Stimulated activated CD8-positive, alpha-beta memory T cell treated with anti-CD3 and anti-CD28 coated beads, Interleukin-7, amount 100 ng/mL, for 1 hour (primary cell): ENCODE measurements at places on chromosomes 1 and 21.

GRCh38 chr1:113090051-113090450, 17.1 kb downstream of the LRIG2 start:
- DNase-seq, result no peak

- DNase-seq, result peak; percentile 46
These were observed at the start of gene TSEN15 for GRCh38 chr1:184051485-184052193. TSS of gene TSEN15 (plus strand) at chr1:184051730. CDS start at chr1:184051756, 26 bp downstream.

DNA sequence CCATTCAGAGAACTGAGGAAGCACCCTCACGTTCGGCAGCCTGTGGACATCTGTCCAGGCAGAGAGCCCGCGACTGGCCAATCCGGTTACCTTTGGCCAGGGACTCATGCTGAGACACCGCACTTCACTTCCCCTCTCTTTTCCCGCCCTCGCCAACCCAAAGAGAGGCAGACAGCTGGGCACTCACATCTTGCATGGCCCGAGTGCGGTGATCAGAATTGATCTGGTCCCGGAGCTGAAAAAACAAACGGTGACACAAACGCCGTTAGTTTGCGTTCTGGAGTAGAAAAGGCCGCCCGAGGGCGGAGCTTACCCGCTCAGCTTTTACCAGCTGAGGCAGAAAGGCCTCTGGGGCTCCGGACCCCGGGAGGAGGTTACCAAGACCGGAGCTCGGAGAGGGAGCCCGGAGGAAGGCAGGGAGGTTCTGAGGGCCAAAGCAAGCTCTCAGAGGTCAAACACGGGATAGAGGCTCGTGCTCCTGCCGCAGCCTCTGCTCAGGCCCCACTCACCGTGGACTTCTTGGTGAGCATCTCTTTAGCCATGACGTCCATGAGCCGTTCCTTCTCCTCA, 376 bp downstream of the SF3A3 start:
- no peak for DNase-seq

- no peak for DNase-seq
These were observed 1064.9 kb downstream of the NCAM2 start for GRCh38 chr21:22063140-22063539.

- no peak for DNase-seq
These were observed 62.9 kb upstream of the HP1BP3 start for GRCh38 chr1:20850021-20850420.

- DNase-seq, result no peak
These were observed 40.2 kb upstream of the ZNF124 start for GRCh38 chr1:247212012-247212411.

GRCh38 chr1:217929213-217929885, 298.2 kb downstream of the SPATA17 start:
- no peak for DNase-seq

GRCh38 chr1:89918127-89918793, 76.7 kb upstream of the ZNF326 start:
- no peak for DNase-seq

- DNase-seq, result no peak
These were observed 144.8 kb upstream of the SLC35F3 start for GRCh38 chr1:233759665-233760064.

- DNase-seq, result no peak
These were observed 31.3 kb downstream of the INKA2 start for GRCh38 chr1:111707906-111708305.

GRCh38 chr1:4355839-4356238, 298.6 kb upstream of the AJAP1 start:
- no peak for DNase-seq

DNA sequence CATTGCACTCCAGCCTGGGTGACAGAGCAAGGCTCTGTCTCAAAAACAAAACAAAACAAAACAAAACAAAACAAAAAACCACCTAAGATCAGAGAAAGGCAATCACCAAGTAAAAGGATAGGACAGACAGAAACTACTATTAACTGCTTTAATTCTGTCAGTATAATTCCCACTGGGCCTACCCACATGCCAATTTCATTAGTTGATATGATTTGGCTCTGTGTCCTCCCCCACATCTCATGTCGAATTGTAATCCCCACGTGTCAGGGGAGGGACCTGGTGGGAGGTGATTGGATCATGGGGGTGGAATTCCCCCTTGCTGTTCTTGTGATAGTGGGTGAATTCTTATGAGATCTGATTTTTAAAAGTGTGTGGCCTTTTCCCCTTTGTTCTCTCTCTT, 27.2 kb upstream of the CAPZB start:
- no peak for DNase-seq

DNA sequence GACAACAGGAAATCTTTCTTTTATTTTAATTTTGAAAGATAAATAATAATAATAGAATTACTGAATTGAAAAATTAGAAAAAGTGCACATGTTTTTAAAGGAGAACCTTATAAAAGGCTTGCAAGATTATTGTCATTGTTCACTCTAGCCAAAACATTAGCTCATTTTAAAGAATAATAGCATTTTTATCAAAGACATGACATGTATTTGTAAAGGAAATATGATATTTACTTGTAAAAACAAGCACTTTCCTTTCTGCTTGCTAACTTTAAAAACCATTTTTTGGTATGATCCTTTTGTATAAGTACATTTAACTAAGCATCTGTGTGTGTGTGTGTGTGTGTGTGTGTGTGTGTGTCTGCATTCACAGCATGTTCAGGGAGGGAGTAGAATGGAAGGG, 156.3 kb upstream of the C1orf87 start:
- no peak for DNase-seq

- no peak for DNase-seq
These were observed 787 bp downstream of the PTGFR start for GRCh38 chr1:78491451-78492071.

DNA sequence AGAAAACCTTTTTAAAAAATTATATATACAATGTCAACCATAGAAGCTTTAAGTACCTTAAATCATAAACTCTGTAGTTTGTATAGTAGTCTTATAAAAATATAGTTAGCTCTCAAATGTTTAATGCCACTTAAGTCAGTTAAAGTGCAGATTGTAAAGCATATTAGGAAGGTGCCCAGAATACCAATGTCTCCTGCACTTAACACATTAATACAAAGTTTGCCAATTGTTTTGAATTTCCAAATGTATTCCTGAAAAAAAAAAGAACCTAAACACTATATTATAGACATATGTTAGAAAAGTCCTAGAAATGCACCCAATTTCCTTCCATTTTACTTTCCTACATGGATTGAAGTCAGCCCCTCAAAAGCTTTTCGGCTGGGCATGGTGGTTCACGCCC, 12.1 kb downstream of the F3 start:
- DNase-seq, result no peak

- no peak for DNase-seq
These were observed 246.4 kb downstream of the MATN1 start for GRCh38 chr1:30476911-30477459.
